ENCODE measurements at places on chromosomes 5 and 9.
A peak's percentile ranks its signal among the peaks of the same experiment; 100 is the strongest.

- DNase-seq: no peak
Measured at GRCh38 chr5:125343015-125343414, 596.6 kb upstream of the ZNF608 start.

DNA sequence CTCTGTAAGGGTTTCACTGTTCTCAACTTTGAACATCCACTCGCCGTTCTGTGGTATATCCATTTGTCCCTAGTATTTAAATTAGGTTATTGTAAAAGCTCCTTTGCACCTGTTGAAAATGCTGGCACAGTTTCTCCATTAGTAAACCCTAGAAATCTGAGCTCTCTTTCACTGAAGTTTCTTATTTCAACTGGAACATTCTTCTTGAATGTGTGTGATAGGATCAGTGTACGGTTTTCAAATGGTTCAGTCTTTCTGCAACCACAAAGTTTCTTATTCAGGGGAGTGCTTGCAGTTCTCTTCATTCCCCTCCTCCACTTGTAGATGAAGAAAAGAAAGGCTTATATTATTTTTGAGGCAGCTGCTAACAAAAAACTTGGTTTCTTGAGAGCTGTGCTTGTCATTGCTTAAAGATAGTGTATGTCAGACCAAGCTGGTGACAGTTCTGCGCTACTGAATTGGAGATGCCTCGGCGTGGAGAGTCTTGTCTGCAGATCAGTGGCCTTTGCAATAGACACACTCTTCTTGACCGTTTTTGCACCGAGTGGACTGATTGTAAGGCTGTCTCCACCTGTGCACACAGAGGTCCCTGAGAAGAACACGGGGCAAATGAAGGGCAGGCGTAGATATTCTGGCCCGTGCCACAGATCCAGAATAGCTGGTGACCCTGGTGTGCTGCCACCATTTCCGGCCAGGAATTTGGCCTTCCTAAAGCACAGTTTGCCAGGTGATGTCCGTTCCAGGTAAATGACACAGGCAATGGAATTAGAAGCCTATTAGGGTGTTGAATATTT lies 102.2 kb downstream of the TRIO start:
- DNase-seq: no peak

- DNase-seq: no peak
Measured at GRCh38 chr5:142825378-142826089, 55.4 kb downstream of the ARHGAP26 start.

GRCh38 chr9:127905788-127906191 lies 6.4 kb upstream of the ST6GALNAC6 start:
- no peak for DNase-seq

GRCh38 chr5:124444147-124444775 lies 302.2 kb downstream of the ZNF608 start:
- no peak for DNase-seq

GRCh38 chr5:16557477-16557876 lies 59.3 kb downstream of the RETREG1 start:
- DNase-seq: no peak

- DNase-seq: peak; percentile 6
Measured at GRCh38 chr9:22446589-22446949, at the start of gene DMRTA1. Gene DMRTA1 (plus strand): TSS chr9:22446824. CDS start chr9:22447066, 242 bp downstream.

Data from NCI-H187 (cell line).